ENCODE measurements at places on chromosomes 6 and 20.

DNA sequence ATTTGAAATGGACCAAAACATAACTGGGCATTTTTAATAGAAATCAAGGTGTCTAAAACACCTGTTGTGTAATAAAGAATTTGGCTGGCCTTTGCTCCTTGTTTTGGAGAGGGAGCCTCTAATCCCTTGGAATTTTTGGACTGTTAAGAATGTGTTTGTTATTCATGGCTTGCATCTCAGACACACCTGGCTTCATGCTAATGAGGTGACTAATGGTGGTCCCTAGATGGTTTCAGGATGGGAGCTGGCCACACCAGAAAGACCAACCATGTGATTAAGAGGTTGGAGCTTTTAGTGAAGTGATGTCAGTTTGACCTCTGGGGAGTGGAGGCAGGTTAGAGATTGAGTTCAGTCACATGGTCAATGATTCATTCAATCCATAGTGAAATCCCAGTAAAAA is 328.4 kb downstream of the DHX35 start:
- no peak for DNase-seq

- no peak for DNase-seq
Measured at GRCh38 chr6:57183336-57183735, 11.2 kb downstream of the BAG2 start.

DNA sequence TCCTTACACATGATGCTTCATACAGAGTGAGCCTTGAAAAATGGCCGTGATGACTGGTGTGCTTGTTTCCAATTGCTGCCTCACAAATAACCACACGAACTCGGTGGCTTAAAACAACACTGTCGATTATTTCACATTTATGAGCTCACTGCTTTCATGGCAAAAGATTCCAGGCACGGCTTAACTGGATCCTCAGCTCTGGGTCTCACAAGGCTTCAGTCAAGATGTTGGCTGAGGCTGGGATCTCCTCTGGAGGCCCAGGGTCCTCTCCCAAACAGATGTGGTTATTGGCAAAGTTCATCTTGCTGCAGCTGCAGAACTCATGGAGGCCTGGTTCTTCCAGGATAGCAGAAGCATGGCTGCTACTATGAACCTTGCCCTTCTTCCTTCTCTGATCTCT is 144.6 kb downstream of the TFAP2C start:
- no peak for DNase-seq

DNA sequence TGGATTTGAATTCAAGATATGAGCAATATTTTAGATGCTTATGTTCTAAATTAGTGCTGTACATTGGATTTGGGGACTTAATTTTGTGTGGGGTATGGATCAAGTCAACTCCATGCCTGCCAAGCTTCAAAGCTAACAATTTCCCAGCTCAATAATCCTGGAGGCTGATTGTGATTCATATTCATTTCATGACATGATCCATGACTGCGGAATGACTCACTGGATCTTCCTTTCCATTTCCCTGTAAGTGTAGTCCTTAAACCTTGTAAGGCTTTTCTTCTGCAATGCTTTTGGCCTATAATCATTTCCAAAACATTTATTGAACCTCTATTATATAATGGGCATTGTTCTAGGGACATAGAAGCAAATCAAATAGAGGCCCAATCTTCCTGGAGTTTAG is 44.7 kb upstream of the CCN2 start:
- DNase-seq = no peak

DNA sequence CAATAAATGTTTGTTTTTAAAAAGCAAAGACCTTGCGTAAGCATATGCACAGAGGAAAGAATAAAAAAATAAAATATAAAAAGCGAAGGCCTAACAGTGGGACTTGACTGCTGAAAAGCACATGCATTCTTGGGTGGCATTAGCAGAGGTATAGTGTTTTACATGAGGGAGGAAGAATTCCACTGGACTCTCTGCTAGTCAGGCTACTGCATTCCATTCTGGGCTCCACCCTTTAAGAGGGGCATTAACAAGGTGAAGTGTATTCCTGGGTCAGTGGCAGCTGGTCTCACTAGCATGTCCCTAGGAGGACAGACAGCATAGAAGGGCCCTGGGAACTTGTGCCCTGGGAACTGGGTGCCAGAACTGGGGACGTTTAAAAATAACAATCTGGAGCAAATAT is 134.1 kb downstream of the SOBP start:
- DNase-seq = no peak

DNA sequence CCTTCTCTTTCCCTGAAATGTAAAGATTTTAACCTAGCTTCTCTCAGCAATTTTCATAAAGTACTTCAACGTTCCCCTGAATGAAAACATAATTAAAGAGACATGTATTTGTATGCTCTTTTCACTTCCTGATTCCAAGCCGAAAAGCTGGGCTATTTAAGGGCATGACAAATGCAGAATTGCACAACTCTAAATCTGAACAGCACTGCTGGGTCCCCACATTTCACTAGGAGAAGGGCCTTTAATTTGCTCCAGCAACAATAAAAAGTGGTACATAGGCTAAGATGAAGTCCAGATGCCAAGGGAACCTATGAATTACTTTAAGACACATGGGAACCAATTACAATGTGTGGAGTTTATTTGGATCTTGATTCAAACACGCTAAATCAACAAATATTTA is 42.0 kb downstream of the IRAK1BP1 start:
- DNase-seq = no peak

DNA sequence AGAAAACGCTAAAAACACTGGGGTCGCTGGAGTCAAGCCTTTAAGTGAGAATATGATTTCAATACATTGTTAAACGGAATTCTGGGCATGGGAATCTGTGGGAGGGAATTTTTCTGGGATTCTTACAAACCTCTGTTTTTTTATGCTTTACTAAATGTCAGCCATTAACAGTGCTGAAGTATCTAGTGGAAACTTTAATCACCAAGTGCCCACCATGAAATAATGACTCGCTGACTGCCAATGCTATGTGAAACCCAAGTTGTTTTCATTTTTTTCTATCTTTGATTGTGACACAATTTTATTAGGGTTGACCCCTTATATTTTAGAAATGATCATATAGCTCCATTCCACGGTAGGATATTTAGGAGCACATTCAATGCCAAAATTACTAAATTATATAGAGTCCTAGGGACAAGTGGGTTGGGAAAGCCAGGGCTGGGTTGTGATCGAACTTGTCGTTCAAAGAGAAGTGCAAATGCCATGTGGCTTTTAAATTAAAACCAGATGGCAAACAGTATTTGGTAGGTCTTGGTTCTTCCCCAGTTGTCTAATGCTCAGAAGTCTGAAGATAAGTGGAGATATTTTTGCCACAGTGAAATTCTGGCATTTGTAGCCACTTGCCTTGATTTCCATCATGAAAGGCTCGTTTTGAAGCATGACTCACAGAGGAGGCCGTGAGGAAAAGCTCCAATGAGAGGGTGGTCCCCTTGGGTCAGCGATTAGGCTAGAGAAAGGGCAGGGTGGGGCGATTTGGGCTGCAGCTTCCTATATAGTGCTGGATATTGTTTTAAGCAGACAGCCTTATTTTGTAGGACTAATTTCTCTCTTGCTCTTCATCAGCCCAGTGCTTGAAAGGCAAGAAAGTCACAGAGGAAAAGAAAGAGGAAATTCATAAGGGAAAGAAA is 254.4 kb upstream of the JAG1 start:
- no peak for DNase-seq

Data from NCI-H69 (cell line).